ENCODE measurements at places on chromosomes 7 and 10. TPM values are rescaled to one million over a fixed set of nuclear protein-coding genes. Genes with fewer than 3 reads are reported as not detected.

GRCh38 chr7:151060416-151061212 is 1.2 kb downstream of the SLC4A2 start:
- peak overlapping the region; percentile 76 for H3K4me3 ChIP-seq
- no peaks in the 10 kb centered on the region for H3K27me3 ChIP-seq
- peak overlapping the region; percentile 89 for H3K27ac ChIP-seq
- peak; percentile 73 for DNase-seq
- peaks cover 24% of the 10 kb centered on the region for H3K4me1 ChIP-seq

- no peaks in the 10 kb centered on the region for H3K4me1 ChIP-seq
- DNase-seq: no peak
- no peak overlapping the region for H3K27ac ChIP-seq
- no peak overlapping the region for H3K4me3 ChIP-seq
- H3K36me3 ChIP-seq: no peaks in the 10 kb centered on the region
Measured at GRCh38 chr10:87661861-87662785, 2.4 kb downstream of the PAPSS2 start.

- H3K4me3 ChIP-seq: no peak overlapping the region
- H3K27ac ChIP-seq: no peak overlapping the region
- no peaks in the 10 kb centered on the region for H3K36me3 ChIP-seq
- no peaks in the 10 kb centered on the region for H3K4me1 ChIP-seq
- H3K27me3 ChIP-seq: no peaks in the 10 kb centered on the region
Measured at GRCh38 chr7:85135977-85136376, 50.9 kb downstream of the SEMA3D start.

GRCh38 chr7:20408467-20408826 is 77.7 kb downstream of the ITGB8 start:
- H3K36me3 ChIP-seq: no peaks in the 10 kb centered on the region
- peaks cover 28% of the 10 kb centered on the region for H3K4me1 ChIP-seq
- no peaks in the 10 kb centered on the region for H3K27me3 ChIP-seq
- DNase-seq: peak; percentile 20
- no peak overlapping the region for H3K4me3 ChIP-seq

GRCh38 chr7:47651355-47652317 is 69.7 kb upstream of the TNS3 start:
- no peak overlapping the region for H3K27ac ChIP-seq
- H3K4me3 ChIP-seq: no peak overlapping the region
- no peak for DNase-seq
- H3K4me1 ChIP-seq: no peaks in the 10 kb centered on the region

GRCh38 chr10:103569896-103570295 is 76.4 kb downstream of the NEURL1 start:
- H3K4me1 ChIP-seq: no peaks in the 10 kb centered on the region
- no peak for DNase-seq
- H3K27ac ChIP-seq: no peak overlapping the region
- no peaks in the 10 kb centered on the region for H3K27me3 ChIP-seq
- H3K36me3 ChIP-seq: no peaks in the 10 kb centered on the region

GRCh38 chr10:88456730-88457129 is 126.4 kb downstream of the RNLS start:
- no peak overlapping the region for H3K27ac ChIP-seq
- H3K4me3 ChIP-seq: no peak overlapping the region
- no peaks in the 10 kb centered on the region for H3K36me3 ChIP-seq

DNA sequence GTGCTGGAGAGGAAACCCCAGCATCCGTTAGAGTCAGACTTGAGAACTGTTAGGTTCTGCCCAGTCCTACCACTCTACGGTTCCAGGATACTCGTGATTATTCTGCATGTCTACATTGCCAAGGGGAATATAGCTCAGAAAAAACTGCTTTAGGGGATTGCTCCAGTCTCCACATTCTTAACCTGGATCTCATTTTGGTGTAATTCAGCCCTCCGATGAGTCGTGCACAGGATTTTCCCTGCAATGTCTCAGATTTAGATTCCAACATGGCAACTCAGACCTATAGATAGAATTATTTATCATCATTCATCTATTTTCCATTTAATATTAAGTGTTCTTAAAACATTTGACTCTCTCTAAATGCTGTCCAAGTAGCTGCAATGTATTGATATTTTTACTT is 121.1 kb upstream of the ZEB1 start:
- H3K27me3 ChIP-seq: no peaks in the 10 kb centered on the region
- H3K4me3 ChIP-seq: no peak overlapping the region
- no peaks in the 10 kb centered on the region for H3K36me3 ChIP-seq

DNA sequence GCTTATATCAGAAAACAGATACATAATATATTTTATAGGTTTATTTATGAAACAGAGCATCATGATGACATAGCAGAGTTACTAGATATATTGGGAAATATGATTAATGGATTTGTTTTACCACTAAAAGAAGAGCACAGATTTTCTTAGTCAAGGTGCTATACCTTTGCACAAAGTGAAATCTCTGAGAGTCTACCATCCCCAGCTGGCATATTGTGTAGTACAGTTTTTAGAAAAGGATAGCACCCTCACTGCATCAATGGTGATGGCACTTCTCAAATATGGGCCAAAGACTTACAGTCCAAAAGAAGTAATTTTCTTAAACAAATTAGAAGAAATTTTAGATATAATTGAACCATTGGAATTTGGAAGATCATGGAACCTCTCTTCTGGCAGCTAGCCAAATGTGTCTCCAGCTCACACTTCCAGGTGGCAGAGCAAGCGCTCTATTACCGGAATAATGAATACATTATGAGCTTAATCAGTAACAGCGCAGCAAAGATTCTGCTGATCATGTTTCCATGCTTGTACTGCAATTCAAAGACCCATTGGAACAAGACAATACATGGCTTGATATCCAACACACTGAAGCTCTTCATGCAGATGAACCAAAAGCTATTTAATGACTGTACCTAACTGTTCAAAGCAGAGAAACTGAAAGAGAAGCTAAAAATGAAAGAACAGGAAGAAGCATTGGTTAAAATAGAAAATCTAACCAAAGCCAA is 21.9 kb upstream of the CREB3L2 start:
- H3K4me3 ChIP-seq: no peak overlapping the region
- H3K27me3 ChIP-seq: no peaks in the 10 kb centered on the region
- H3K27ac ChIP-seq: no peak overlapping the region
- no peak for DNase-seq
- H3K36me3 ChIP-seq: no peaks in the 10 kb centered on the region
- no peaks in the 10 kb centered on the region for H3K4me1 ChIP-seq

GRCh38 chr10:103465411-103466179 is 6.9 kb upstream of the CALHM1 start:
- no peak for DNase-seq
- no peak overlapping the region for H3K4me3 ChIP-seq
- no peaks in the 10 kb centered on the region for H3K36me3 ChIP-seq
- H3K27ac ChIP-seq: no peak overlapping the region

- no peaks in the 10 kb centered on the region for H3K27me3 ChIP-seq
- H3K4me1 ChIP-seq: no peaks in the 10 kb centered on the region
- DNase-seq: no peak
- H3K4me3 ChIP-seq: no peak overlapping the region
- no peak overlapping the region for H3K27ac ChIP-seq
Measured at GRCh38 chr7:152513861-152514770, 78.3 kb upstream of the KMT2C start.

DNA sequence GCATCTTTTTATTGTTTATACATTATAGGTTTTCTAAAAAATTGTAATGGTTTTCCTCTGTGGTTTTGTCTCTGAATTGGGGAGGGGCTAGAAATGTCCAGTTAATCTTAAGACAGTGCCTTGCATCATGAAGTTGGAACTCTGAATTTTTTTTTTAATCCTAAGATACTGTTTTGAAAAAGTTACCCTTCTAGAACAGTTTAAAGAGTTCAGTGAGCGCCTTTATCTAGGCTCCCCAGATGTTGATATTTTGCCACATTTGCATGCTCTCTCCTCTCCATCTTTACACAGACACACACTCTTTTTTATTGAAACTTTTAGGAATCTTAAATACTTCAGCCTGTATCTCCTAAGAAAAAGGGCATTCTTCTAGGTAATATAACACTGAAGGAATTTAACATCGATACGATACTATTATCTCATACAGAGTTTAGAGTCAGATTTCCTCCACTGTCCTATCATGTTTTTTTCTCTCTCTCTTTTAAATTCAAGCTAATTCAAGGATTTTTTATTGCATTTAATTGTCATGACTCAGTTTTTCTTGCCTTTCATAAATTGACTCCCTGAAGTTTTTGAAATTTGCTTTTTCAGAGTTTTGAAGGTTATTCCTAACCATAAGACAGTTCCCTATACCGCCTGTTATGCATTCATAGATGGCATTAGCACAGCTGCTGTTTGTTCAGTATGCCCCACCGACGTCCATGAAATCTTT is 31.5 kb downstream of the PRKAR2B start:
- no peak overlapping the region for H3K4me3 ChIP-seq
- H3K27me3 ChIP-seq: no peaks in the 10 kb centered on the region
- H3K4me1 ChIP-seq: no peaks in the 10 kb centered on the region
- no peak overlapping the region for H3K27ac ChIP-seq
- DNase-seq: no peak
- H3K36me3 ChIP-seq: no peaks in the 10 kb centered on the region

DNA sequence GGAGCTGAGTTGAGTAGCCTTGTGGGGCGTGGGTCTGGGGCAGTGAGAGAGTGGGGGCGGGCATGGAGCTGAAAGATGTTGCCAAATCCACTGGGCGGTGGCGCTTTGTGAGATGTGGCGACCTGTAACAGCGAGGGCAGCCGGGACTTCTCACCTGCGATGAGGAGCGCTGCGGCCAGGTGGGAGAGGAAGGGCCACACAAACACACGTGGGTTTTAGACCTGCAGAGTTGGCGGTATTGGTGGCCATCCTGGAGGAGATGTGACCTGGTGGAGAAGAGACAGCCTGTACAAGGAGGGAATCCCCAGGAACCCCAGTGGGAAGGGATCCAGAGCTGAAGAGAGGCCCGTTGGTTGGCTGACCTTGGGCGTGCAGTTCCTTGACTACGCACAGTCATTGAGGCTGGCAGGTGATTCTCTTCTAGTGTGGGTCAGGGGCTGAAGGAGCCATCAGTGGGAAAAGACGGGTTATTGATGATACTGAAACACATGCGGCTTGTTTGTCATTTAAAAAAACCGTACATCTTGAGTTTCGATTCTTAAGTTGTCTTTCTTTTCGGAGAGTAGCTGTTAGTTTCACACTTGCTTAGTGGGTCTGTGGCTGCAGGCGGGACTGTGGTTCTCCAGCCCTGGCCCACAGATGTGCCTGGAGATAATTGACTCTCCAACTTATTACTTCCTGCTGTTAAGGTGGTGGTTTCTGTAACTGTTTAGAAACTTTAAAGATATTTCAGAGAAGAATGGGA is 2.4 kb downstream of the CHST12 start:
- no peaks in the 10 kb centered on the region for H3K36me3 ChIP-seq
- no peak overlapping the region for H3K4me3 ChIP-seq
- no peaks in the 10 kb centered on the region for H3K27me3 ChIP-seq
- DNase-seq: no peak
- H3K27ac ChIP-seq: no peak overlapping the region
- no peaks in the 10 kb centered on the region for H3K4me1 ChIP-seq

DNA sequence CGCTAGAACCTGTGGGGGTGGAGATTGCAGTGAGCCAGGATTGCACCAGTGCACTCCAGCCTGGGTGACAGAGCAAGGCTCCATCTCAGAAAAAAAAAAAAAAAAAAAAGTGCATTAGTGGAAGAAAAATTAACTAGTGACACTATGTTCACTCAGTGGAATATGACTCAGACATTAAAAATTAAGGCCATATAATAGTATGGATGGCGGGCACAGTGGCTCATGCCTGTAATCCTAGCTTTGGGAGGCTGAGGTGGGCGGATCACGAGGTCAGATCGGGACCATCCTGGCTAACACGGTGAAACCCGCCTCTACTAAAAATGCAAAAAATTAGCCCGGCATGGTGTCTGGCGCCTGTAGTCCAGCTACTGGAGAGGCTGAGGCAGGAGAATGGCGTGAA is 3.4 kb downstream of the PHYH start:
- DNase-seq: no peak
- no peaks in the 10 kb centered on the region for H3K27me3 ChIP-seq
- peaks cover 3% of the 10 kb centered on the region for H3K4me1 ChIP-seq
- no peak overlapping the region for H3K4me3 ChIP-seq
- no peak overlapping the region for H3K27ac ChIP-seq

- H3K27me3 ChIP-seq: no peaks in the 10 kb centered on the region
- peaks cover 12% of the 10 kb centered on the region for H3K4me1 ChIP-seq
- H3K4me3 ChIP-seq: no peak overlapping the region
Measured at GRCh38 chr7:148712678-148713329, 14.1 kb downstream of the CUL1 start.

- H3K4me1 ChIP-seq: no peaks in the 10 kb centered on the region
- DNase-seq: peak; percentile 54
- no peaks in the 10 kb centered on the region for H3K27me3 ChIP-seq
- H3K36me3 ChIP-seq: no peaks in the 10 kb centered on the region
Measured at GRCh38 chr10:133456041-133456951, 2.6 kb downstream of the SCART1 start.

DNA sequence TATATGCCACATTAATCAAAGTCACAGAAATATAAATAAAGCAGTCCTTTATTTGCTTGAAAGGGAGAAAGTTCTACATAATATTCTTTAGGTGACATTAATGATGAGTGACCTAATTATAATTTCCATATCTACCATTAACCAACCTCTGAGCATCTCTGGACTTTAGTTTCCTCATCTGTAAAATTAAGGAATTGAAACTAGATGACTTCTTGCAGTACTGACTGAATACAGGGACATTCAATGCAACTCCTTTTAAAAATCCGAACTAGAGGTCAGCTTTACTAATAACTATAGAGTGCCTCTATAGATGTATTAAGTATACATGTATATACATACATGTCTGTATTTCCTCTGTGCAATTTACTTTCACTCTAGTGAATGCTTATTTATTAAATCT is 3.9 kb downstream of the FMC1 start:
- peaks cover 3% of the 10 kb centered on the region for H3K4me1 ChIP-seq
- DNase-seq: no peak
- no peaks in the 10 kb centered on the region for H3K27me3 ChIP-seq
- H3K27ac ChIP-seq: no peak overlapping the region
- H3K4me3 ChIP-seq: no peak overlapping the region
- H3K36me3 ChIP-seq: peaks cover 7% of the 10 kb centered on the region

GRCh38 chr10:88870089-88870488 is 10.0 kb upstream of the STAMBPL1 start:
- H3K27ac ChIP-seq: no peak overlapping the region
- H3K4me1 ChIP-seq: no peaks in the 10 kb centered on the region
- DNase-seq: no peak
- H3K36me3 ChIP-seq: no peaks in the 10 kb centered on the region
- no peaks in the 10 kb centered on the region for H3K27me3 ChIP-seq

- no peak overlapping the region for H3K4me3 ChIP-seq
- no peaks in the 10 kb centered on the region for H3K27me3 ChIP-seq
- H3K27ac ChIP-seq: no peak overlapping the region
- no peaks in the 10 kb centered on the region for H3K4me1 ChIP-seq
Measured at GRCh38 chr10:7933262-7933661, 115.0 kb downstream of the TAF3 start.

The METTL27 gene
- 6.3 TPM for total RNA-seq

The EGR2 gene
- 0.44 TPM for total RNA-seq

The ACBD7 gene
- 0.13 TPM for total RNA-seq

The ICA1 gene
- total RNA-seq: 55.6 TPM

Data from pancreas (tissue), 10 donors.